ENCODE measurements at places on chromosomes 16 and 17.

- DNase-seq = no peak
These were observed 712 bp downstream of the TMEM256 start for GRCh38 chr17:7403043-7403726.

DNA sequence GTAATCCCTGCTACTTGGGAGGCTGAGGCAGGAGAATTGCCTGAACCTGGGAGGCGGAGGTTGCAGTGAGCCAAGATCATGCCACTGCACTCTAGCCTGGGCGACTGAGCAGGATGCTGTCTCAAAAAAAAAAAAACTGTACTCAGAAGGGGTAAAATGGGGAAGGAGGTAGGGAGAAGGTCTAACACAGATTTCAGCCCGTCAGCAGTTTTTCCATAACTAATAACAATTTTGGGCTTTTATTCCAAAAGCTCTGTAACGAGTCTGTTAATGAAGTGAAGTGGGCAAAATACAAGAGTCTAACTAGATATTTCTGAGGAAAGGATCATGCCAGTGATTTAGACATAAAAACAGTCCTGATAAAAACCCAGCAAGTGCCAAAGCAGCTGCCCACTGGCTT, 10.8 kb downstream of the ZNF821 start:
- no peak for DNase-seq

GRCh38 chr17:33334703-33335102, 41.6 kb upstream of the ASIC2 start:
- DNase-seq = no peak

- DNase-seq = no peak
These were observed 83.5 kb upstream of the PLCG2 start for GRCh38 chr16:81695321-81696165.

DNA sequence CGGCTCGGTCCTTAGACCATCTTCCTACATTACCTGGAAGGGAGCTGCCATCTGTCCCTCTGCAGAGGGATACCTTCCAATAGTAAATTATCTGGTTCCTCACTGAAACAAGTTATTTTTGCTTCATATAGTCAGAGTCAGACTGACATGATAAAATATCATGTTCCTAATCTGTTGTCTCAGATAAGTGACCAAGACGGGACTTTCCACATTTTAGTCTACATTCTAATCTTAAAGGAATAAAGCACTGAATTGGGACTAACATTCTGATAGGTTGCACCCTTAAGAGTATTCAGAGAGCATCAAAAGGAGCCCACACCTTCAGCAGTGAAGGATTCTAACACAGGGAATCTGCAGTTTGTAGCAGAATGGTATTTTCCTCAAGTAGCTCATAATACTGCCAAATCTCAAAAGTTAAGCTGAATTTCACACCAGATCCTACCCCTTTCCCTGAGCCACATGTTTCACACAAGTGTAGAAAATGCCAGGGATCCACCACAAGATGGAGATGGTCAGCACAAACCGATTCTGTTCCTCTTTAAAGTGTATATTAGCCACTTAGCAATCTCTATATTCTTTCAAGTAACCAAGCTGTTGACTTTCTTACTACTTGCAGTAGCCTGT, 13.4 kb downstream of the GINS2 start:
- no peak for DNase-seq

DNA sequence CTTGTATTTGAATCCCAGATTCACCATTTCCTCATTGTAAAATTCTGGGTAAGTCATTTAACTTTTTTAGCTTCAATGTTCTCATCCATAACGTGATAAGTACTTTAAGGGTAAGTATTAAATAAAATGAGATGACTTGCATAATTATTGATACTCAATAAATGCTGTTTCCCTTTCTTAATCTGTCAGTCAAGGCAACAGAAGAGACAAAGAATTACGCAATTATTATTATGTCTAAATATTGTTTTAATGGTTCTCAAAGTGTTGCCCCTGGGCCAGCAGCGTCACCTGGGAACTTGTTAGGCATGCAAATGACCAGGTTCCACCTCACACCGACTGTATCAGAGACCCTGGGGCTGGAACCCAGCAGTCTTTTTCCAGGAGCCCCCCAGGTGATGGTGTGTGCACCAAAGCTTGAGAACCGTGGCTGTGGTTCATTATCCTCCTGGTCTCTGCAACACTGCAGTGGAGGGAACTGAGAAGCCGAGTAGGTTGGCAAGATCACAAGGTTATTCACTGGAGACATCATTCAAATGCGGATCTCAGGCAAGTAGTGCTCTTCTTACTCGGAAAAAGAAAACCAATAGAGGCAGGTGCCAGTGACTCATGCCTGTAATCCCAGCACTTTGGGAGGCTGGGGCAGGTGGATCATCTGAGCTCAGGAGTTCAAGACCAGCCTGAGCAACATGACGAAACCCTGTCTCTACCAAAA, 43.5 kb downstream of the LYRM9 start:
- DNase-seq = no peak

DNA sequence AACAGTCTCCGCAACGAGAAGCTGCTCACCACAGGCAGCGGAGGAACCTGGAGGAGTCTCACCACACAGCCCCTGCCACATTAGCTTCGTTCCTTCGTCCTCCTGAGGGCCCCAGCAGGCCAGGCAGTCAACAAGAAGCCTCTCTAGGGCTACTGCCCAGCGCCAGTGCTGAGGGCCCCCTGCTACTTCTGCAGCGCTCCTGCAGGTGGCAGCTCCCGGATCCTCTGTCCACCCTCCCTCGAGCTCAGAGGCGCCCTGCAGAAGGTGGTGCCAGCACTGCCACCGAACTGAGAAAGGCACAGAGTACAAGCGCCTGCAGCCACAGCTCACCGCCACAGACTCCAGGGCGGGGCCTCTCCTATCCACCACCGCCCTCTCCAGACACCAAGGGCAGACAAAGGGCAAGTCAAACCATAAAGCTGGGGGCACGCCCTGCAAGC, 27.3 kb downstream of the KDM8 start:
- DNase-seq = peak; percentile 84

GRCh38 chr17:54848368-54848987, 52.2 kb upstream of the TOM1L1 start:
- DNase-seq = no peak

GRCh38 chr16:10923146-10923649, 19.1 kb downstream of the DEXI start:
- DNase-seq = no peak

DNA sequence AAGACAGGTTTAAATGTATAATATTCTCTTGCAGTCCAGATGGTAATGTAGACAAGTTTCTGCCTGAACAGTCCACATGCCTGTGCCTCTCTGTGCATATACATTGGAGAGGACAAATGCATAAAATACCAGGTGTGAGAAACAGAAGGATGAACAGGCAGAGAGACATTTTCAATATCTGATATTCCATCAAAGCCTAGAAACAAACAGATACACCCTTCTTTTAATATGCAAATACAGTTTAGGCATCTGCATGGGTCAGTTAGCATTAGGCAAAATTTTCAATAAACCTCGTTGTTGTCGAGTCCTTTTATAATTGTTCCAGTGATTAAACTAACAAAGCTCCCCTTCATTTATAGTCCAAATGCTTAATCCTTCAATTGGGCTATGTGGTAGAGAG, 897 bp downstream of the OMG start:
- no peak for DNase-seq

DNA sequence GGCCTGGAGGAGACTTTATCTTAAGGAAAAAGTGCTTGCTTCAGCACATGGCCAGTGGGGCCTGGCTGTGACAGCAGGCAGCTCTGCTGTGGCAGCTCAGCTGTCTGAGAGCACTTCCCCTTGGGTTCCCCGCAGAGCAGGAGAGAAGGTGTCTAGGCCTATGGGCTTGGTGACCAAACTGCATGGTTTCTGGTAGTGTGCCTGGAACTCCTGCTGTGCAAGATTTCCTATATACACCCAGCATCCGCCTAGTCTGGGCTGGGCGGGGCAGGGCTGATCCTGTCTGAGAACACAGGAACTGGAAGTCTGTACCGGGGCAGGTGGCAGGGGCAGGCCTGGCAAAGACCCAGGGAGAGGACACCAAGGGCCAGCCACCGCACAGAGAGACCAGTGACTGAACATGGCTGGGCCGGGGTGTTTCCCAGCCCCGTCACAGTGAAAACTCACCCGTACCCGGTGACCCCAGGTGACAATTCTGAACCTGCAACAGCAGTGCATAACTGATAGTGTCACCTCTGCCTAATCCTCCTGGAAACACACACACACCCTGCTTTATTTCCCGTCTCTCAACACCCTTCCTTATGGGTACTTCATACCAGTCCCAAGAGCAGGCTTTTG, 39.3 kb downstream of the CHD9 start:
- DNase-seq = peak; percentile 8

- DNase-seq = no peak
These were observed 9.2 kb downstream of the GGA3 start for GRCh38 chr17:75252039-75252816.
